ENCODE measurements at places on chromosomes 1 and 21.

DNA sequence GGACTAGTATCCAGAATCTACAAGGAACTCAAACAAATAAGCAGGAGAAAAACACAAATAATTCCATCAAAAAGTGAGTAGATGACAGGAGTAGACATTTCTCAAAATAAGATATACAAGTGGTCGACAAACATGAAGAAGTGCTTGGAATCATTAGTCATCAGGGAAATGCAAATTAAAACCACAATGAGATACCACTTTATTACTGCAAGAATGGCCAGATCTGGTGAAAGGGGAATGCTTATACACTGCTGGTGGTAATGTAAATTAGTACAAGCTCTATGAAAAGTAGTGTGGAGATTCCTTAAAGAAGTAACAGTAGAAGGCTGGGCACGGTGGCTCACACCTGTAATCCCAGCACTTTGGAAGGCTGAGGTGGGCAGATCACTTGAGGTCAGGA lies 73.8 kb downstream of the POU2F1 start:
- no peak for DNase-seq

DNA sequence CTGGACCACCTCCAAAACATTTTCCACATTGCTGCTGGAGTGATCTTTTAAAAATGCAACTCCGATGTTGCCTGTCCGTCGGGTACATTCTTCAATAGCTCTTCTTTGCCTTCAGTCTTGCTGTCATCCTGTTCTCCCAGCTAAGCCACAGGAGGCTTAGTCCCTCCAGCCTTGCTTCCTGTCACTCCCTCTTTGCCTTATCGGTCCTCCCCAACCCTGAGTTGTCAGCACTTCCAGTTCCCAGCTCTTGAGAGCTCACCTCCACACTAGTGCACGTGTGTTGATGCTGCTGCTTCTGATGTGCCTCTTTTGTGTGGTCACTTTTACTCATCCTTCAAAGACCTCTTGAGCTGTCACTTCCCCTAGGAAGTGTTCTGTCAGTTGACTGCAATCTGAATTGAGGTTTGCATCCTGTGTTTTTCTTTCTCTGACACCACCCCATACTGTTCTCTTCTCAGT lies 15.3 kb downstream of the UCK2 start:
- DNase-seq = no peak

DNA sequence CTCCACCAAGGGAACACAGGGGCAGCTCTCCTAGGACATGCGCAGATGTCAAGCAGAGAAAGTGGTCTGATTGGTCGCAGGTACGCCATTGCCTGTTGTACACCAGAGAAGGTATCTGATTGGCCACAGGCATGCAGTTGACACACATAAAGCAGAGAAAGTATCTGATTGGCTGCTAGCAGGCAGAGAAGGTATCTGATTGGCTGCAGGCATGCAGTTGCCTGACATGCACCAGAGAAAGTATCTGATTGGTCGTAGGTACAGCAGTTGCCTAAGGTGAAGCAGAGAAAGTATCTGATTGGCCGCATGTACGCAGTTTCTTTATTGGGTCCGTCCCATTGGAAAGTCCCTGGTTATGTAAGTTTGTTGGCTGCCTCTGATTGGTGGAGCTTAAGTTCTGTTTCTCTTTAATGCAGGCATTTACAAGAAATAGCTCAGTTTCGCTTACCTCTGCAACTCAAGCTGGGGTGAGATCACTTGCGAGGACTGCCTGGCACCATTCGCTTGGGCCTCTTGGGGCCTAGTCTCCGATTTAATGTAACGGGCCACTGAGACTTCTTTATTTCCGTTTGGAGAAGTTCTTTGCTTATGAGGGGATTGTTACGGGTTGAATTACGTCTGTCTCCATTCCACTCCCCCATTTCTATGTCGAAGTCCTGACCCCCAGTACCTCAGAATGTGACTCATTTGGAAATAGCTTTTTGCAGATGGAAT lies 74.2 kb downstream of the SIK1 start:
- DNase-seq = no peak

- DNase-seq = peak; percentile 54
These were observed 1.5 kb upstream of the TSPAN1 start for GRCh38 chr1:46173361-46173856.

- no peak for DNase-seq
These were observed 918 bp downstream of the MIB2 start for GRCh38 chr1:1616045-1616790.

GRCh38 chr1:64921771-64922170 lies 44.6 kb downstream of the JAK1 start:
- no peak for DNase-seq

- no peak for DNase-seq
These were observed 108.7 kb downstream of the DMRTB1 start for GRCh38 chr1:53567851-53568250.

GRCh38 chr1:38852780-38853179 lies 6.8 kb downstream of the RRAGC start:
- no peak for DNase-seq

DNA sequence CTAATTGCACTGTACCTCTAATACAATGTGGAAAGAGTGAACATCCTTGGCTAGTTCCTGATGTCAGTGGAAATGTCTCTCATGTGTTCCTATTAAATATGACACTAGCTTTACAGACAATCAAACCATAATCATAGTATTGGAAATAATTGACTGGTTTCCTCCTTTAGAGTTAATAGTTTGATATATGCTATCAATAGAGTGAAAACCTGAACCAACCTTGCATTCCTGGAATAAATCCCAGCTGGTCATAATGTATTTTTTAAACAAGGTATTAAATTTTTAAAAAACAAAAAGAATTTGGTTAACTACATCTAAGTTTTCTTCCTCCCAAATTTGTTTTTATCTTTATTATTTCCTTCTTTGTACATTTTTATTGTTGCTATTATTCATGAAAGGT lies 226.1 kb downstream of the SLC45A1 start:
- DNase-seq = no peak

- DNase-seq = no peak
These were observed 33.4 kb upstream of the ARHGAP29 start for GRCh38 chr1:94270801-94271203.

GRCh38 chr1:33408093-33408436 lies 22.8 kb downstream of the PHC2 start:
- DNase-seq = no peak

GRCh38 chr1:1537626-1538250 lies 2.7 kb downstream of the TMEM240 start:
- no peak for DNase-seq

- no peak for DNase-seq
These were observed 49.1 kb downstream of the ERI3 start for GRCh38 chr1:44305962-44306422.

GRCh38 chr1:161198897-161199431 lies at the start of gene ADAMTS4:
Gene ADAMTS4 (minus strand): TSS chr1:161199054. CDS start chr1:161198627, 427 bp downstream.
- DNase-seq = peak; percentile 96

DNA sequence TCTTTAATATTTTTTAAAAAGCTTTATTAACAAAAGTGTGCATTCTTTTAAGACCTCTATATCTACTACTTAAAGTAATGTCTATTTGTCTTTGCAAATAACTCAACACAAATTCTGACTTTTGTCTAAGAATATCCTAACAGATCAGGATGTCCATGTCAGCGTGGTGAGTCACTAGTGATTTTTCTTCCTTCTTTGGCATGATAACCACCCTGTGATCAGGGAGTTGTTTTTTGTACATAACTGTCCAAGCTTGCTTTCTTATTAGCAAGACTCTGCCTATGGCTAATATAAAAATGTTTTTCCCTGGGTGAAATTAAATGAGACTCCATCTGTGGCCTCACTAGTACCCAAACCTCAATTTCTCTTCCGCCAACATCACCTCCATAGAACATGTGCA lies 688.9 kb upstream of the ADGRL2 start:
- no peak for DNase-seq

DNA sequence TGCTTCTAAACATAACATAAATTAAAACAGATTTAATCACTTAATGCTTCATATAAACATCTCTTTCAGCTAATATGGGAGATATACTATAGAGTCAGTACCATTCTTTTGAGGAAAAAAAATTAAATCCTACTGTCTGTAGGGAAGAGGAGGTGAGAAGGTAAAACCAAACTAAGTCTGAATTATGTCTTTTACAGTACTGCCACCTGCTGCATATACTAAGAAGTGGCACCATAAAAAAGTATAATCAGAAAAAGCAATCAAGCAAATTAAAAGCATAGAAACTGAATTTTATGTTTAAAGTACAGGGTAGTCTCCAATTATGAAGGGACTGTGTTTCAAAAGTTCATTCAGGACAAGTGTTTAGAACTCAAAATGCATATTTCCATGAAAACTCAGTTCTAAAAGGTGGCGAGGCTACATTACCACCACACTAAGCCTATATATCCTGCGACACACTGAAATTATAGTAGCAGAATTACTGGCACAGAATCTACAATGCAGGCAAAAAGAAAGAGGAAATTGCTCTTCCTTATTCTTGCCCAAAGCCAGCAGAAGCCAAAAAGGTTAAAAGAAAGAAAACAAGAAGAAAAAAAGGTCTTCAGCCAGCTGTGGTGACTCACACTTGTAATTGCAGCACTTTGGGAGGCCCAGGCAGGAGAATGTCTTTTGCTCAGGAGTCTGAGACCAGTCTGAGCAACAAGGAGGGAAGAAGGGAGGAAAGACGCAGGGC lies 9.0 kb downstream of the NSL1 start:
- peak; percentile 51 for DNase-seq

DNA sequence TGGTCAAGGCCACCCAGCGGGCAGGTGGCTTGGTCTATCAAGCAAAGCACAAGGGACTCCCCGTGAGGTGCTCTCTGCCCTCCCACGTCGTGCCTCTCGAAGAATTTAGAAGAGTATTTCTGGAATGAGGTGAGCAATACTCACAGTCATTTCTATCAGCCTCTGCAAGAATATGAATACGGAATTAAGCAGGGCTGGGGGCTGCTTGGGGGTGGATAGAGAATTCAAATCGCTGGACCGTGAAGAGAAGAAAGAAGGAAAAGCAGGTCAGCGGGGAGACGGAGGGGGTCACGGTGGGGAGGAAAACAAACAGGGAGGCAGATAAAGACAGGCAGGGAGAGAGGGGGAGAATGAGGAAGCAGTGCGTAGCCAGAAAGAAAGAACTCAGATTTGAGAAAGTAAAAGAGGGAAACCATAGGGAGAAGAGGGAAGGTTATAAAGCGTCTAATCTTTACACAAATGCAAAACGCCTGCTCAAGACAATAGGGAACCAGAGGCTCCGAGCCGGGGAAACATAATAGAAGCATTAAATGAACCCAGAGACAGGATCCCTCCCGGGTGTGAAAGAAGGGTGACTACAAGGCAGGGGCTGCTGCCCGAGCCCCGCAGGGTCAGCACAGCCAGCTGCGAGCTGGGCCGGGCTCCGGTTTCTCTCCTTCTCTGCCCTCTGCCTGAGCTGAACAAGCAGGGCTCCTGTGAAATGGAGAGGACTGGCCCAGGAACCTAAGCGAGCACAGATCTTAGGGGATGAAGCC lies 2.1 kb upstream of the EDN2 start:
- DNase-seq = no peak

- no peak for DNase-seq
These were observed 138.9 kb upstream of the ERG start for GRCh38 chr21:38637161-38637560.

- no peak for DNase-seq
These were observed 940 bp downstream of the NES start for GRCh38 chr1:156676114-156676819.

DNA sequence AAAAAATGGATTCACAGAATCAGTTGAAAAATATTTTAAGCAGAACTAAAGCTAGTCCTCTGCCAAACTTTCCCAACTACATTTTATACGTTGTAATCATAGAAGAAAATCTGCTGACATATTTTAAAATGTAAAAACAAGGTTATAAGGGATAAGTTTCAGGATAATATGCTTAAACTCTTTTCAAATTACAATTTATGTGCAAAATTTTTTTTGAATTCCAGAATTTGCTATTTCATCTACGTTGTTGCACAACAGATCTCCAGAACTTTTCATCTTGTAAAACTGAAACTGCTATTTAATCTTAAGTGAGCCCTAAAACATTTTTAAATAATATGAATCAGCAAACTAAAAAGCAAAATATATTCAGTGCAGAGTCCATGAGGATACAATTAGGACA lies 5.9 kb downstream of the EDEM3 start:
- no peak for DNase-seq

GRCh38 chr1:204493984-204494280 lies 673 bp downstream of the PIK3C2B start:
- peak; percentile 35 for DNase-seq

- DNase-seq = no peak
These were observed 278.5 kb downstream of the KCNH1 start for GRCh38 chr1:210855440-210855839.

Data from NCI-H1694 treated with DMSO at 0.1 percent for 48 hours (cell line).